ENCODE measurements at places on chromosomes 2 and 18.

DNA sequence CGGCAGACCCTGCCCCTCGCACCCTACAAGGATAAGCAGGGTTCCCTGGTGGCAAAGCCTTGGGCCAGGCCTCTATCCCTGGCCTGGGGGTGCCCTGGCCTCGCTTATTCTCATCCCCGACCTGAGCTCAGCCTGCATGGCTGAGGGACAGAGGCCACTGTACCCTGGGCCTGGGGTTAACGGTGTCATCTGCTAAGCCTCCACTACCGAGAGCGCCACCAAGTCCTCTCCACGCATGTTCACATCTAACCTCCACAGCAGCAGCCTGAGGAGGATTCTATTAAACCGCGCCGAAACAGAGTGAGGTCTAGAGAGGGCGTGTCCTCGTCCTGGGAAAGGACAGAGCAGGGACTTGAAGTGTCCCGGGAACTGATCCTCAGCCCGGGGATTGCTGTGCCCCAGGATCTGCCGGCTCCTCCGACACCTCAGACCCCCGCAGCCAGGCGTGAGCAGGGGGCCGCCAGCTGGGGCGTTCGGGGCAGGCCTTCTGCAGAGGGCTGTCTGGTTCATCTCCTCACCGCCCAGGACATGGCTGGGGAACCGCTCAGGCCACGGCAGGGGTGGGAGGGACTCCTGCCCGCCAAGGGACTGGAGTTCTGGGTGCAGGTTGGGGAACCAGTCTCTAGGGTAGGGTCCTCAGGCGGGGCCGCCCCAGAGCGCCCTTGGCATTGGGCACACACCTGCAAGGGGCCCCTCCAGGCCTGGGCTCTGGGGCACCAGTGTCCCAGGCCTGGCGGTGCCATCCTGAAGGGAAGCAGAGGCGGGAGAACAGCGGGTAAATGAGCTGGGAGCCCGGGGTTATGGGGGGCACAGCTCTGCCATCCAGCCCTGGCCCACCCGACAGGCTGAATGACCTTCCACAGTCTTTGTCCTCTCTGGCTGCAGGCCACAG is 68.0 kb upstream of the SMAD7 start:
- DNase-seq, result no peak

DNA sequence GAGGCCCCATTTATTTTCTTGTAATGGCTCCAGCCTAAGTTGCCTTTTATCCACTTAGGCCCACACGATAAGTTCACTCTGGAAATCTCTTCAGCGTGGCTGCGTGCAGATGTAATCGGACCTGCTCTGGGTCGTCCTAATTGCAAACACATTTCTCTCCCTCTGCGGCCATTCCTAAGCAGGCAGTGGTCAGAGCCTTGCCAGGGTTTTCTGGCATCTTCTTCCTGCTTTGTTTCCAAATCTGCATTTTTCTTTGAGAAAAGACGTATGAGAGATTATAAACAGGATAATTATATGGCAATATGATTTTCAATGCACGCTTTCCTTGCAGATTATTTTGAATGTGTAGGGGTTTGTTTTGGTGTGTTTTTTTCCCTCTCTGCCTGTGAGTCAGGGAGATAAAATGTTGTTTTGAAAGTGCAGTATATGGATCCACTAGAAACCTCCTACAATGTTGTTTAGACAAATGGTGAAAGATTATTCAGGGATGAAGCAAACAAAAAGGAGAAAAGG is 239.4 kb upstream of the TANK start:
- DNase-seq, result no peak

DNA sequence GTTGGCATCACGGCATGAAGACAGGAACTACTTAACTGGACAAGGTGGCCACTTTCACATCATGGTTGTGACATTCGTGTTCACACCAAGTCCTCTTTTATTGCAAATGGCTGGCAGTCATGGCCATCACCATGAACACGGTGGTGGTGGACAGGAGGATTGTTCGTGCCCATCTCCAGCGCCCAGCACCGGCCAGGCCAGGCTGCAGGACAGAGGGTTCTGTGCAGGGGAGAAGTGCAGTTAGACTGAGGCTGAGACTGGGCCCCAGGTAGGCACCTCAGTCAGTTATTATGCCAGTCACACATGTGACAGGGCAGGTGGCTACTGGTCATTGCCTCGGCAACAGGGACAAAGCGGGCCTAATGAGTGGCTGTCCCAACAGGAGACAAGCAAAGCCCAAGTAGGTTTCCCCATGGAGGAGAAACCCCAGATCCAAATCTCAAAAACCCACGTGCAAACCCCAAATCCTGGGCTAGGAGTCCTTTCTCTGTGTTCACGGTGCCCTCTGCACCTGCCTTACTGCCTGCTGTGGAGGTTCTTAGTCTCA is 468.1 kb upstream of the MYT1L start:
- DNase-seq, result no peak

GRCh38 chr2:3741867-3742602 is 38.7 kb downstream of the DCDC2C start:
- DNase-seq, result no peak

Data from NCI-H1105 treated with DMSO at 0.1 percent for 48 hours (cell line).